ENCODE measurements at places on chromosomes 6 and 20.

DNA sequence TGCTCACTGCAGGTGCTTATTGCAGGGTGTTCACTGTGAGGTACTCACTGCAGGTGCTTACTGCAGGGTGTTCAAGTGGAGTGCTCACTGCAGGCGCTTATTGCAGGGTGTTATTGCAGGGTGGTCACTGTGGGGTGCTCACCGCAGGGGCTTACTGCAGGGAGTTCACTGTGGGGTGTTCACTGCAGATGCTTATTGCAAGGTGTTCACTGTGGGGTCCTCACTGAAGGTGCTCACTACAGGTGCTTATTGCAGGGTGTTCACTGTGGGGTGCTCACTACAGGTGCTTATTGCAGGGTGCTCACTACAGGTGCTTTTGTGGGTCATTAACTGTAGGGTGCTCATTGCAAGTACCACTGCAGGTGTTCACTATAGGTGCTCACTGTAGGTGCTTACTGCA lies 20.2 kb downstream of the APMAP start:
- no peak for DNase-seq

DNA sequence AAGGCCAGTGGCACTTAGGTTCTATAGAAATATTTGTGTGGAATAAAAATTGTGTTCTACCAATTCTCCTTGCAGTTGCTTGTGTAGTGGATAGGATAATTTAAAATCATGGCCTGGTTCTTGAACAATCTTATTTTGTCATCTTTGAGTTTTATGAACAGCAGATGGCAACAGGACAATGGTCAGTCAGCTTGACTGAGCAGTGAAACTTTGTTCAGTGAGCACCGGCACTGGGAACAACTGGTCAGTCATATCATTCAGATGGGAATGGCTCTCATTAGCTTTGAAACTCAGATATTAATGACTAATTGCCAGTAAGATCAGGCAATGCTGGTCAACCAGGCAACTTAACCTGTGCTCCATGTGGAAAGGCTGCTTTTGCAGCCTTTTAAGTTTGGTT lies 129.2 kb downstream of the BCKDHB start:
- DNase-seq, result no peak

- DNase-seq, result no peak
These were observed 26.3 kb downstream of the METTL24 start for GRCh38 chr6:110331816-110332215.

DNA sequence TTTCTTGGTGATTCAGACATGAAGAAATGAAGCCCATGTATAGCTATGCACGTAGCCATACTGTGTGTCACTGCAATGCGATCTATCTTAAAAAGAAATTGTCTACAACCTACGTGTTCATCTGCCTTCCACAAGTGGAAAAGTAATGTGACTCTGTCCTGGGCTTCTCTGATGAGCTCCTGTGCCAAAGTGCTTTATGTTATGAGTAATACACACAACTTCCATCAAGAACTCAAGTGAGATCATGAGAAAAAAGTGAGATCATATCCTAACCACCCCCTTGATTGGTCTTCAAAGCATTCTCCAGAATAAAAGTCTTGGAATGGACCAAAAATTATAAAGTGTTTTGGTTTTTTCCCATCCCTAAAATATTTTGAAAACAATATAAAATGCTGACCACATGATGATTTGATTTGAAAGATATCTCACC lies 114.3 kb downstream of the DST start:
- peak; percentile 94 for DNase-seq

GRCh38 chr6:24933266-24933665 lies 2.5 kb downstream of the RIPOR2 start:
- DNase-seq, result no peak

DNA sequence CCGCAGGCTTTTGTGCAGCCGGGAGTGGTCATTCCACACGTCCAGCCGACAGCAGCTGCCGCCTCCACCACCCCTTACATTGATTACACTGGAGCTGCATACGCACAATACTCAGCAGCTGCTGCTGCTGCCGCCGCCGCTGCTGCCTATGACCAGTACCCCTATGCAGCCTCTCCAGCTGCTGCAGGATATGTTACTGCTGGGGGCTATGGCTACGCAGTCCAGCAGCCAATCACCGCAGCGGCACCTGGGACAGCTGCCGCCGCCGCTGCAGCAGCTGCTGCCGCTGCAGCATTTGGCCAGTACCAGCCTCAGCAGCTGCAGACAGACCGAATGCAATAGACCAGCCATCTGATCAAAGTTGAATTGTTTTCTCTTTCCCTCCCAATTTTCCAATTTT lies 10.6 kb downstream of the RBM24 start:
- DNase-seq, result no peak

DNA sequence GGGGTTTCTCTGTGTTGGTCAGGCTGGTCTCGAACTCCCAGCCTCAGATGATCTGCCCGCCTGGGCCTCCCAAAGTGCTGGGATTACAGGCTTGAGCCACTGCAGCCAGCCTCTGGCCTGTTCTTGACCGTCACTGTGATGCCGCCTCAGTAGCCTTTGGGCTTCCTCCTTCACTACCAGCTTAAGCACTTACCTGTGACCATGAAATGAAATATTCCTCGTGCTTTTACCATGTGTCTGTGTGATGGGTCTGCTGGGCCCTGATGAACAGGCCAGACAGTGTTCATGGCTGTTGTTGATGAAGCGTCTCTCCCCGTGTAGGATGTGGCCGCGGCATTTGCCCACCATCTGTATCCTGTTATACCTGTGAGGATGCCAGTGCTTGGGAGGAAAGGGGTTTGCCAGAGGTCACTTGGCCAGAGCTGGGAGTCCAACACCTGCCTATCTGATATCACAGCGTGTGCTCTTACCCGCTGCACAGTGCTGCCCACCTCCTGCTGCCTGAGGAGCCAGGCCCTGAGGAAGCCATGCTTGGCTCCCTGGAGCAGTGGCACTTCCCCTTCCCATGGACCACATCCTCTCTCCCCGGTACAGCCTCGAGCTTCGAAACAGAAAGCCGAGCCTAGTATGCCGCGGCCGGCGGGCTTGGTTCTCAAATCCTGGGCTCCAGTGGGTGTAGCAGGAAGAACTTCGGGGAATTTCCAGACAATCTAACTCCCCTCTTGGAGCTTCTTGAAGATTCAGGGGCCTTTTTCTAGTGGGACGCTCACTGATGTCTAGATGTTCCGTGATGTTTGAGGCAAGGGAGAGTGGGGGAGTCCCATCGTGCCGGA lies 167.9 kb downstream of the ZDHHC14 start:
- DNase-seq, result no peak

GRCh38 chr6:31736768-31737314 lies 511 bp upstream of the CLIC1 start:
- no peak for DNase-seq

- peak; percentile 34 for DNase-seq
These were observed 15.3 kb downstream of the TJAP1 start for GRCh38 chr6:43492673-43493072.

GRCh38 chr20:45998337-45998736 lies 10.4 kb upstream of the MMP9 start:
- no peak for DNase-seq

GRCh38 chr20:24679448-24680047 lies 210.1 kb downstream of the SYNDIG1 start:
- no peak for DNase-seq

GRCh38 chr20:60453388-60454246 lies 495.4 kb downstream of the CDH26 start:
- no peak for DNase-seq

- DNase-seq, result no peak
These were observed 134.6 kb upstream of the ECI2 start for GRCh38 chr6:4270001-4270400.

DNA sequence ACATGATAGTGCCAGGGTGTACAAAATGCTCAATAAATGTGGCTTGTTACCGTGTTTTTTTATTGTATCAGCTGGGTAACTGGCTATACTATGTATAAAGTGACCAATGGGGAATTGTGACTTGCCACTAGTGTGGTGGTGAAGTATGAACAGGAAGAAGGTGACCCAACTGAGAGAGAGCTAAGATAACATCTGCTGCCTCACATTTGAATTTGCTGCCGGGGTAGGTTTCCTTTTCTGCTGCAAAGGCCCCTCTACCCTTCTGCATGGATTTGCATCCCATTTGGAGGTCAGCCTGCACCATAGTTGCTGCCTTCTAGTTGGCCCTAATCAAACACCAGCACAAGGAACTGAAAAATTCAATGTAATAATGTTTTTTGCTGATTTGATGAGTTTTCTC lies 24.1 kb downstream of the IL17A start:
- no peak for DNase-seq

GRCh38 chr6:106124437-106125430 lies 38.6 kb downstream of the PRDM1 start:
- DNase-seq, result no peak

GRCh38 chr6:148614602-148615001 lies 132.2 kb upstream of the UST start:
- DNase-seq, result no peak

- peak; percentile 100 for DNase-seq
These were observed at the start of gene COL12A1 for GRCh38 chr6:75205776-75206575. Gene COL12A1 (minus strand): TSS chr6:75206053. CDS start chr6:75202792, 3,261 bp downstream.

DNA sequence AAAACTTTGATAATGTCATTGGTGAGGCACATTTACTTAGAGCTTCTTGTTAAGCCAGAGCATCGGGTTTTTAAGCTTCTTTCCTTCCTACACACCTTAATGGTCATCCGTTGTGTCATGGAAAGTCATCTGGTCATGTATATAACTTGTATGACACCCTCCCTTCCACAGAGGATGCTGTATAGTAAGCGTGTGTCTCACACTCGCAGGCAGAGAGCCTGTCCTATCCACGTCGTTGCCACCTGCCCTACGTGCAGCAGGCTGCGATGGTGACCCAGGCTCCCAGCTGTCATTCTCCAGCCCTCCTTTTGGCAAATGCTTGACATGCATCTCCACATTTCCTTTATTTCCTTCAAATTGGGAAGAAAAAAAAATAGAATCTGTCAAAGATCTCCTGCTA lies 85.6 kb downstream of the MYB start:
- no peak for DNase-seq

DNA sequence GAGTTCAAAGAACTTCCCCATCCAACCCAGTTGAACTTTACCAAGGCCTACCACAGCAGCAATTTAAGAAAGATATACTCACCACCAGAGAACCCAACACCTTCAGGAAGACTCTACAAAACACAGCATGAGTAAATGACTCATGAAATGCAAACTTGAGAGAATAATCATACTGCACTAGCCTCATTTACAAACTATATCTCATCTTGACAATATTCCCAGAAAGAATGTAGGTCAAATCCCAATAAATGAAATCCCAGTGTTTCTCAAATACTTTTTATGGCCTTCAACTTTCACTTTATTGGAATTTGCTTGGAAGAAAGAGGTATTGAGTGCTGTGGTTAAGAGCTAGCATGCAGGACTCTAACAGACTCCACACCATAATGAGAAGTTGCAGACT lies 60.0 kb downstream of the FYN start:
- DNase-seq, result peak; percentile 89

DNA sequence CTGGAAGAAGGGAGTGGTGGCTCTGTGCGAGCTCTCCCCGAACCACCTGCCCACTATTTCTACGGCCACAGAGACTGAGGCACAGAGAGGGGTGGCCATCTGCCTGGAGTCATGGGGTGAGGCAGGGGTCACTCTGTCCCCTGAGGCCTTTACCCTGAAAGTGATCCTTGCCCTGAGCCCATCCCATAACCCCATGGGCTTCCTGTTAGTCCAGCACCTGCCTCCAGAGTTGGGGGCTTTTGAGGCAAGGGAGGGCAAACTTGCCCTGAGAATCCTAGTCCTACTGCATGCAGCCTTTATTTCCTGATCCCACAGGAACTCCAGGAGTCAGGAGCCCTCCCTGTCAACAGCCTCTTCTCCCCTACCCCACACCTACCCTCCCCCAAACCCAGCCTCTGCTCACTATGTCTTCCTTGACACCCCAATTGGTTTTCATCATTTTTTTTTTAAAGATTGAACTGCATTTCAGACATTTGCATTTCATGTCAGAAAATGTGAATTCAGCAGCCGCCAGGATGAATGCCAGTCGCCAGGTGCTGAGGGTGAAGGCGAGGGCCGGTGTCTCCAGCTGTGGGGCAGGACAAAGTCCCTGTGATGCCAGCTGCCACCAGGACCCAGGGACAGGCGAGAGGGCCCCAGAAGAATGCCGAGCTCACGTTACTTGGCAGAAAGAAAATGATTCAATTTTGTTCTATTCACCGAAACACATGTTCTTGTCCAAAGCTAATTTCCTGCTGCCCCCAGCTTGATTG lies 47.6 kb upstream of the NNAT start:
- no peak for DNase-seq

- DNase-seq, result no peak
These were observed 81.1 kb downstream of the TTLL2 start for GRCh38 chr6:167405778-167406532.

DNA sequence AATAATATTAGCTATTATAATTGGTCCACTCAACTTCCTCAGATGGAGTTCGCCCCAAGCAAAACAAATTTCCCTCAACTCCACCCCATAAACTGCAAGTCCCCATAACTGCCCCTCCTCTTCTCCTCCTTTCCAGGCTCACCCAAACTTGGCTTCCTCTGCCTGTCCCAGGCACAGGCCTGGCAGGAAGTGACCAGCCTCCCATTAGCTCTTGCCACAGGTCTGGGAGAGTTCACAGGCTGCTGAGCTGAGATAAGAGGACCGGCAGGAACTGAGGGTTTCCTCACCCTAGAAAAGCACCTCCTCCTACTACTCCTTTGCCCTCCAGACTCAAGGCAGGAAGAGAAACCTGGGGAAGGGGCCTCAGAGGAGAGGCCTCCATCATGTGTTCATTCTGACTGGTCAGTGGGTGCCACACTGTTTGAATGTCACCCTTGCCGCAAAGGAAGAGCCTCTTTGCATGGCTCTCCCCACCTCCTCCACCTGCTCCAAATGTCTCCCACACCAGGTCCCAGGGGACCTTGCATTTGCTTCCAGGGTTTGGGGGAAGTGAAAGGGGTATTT lies 24.5 kb upstream of the SMIM29 start:
- no peak for DNase-seq

GRCh38 chr20:35551503-35551902 lies 9.6 kb downstream of the ERGIC3 start:
- DNase-seq, result peak; percentile 36

GRCh38 chr20:41573955-41574354 lies 44.2 kb downstream of the CHD6 start:
- no peak for DNase-seq

GRCh38 chr6:55617272-55617671 lies 38.3 kb upstream of the HMGCLL1 start:
- DNase-seq, result peak; percentile 51

GRCh38 chr6:155408231-155408630 lies 47.4 kb downstream of the NOX3 start:
- no peak for DNase-seq

- no peak for DNase-seq
These were observed 261.0 kb downstream of the ARHGAP18 start for GRCh38 chr6:129448965-129449364.

GRCh38 chr6:39493174-39493573 lies 170.7 kb upstream of the KCNK16 start:
- peak; percentile 81 for DNase-seq

DNA sequence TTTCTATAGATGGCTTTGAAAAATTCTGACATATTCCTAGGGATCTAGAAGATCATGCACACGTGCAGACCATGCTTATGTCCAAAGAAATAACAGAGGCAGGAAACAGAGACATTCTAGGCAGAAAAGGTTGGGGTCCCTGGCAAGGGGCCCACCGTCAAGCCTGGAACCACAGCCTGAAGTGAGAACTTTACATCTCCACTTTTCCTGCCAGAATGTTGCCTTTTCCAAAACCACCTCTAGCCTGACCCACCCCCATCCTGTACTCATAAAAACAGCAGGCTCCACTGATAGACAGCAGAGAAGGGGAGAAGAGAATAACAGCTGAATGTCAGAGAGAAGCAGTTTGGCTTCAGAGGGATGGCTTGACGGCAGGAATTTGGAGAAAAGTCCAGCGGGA lies 257.3 kb upstream of the NT5E start:
- peak; percentile 3 for DNase-seq

Measured in fibroblast of upper back skin (primary cell).